Psoas muscle (tissue), 8 donors: ENCODE measurements at places on chromosomes 7 and 10. TPM values are rescaled to one million over a fixed set of nuclear protein-coding genes. Genes with fewer than 3 reads are reported as not detected.
A peak's percentile ranks its signal among the peaks of the same experiment; 100 is the strongest.

GRCh38 chr10:70756700-70757360, 28.3 kb downstream of the TBATA start:
- DNase-seq = peak; percentile 30

COL28A1 gene
- 2.6 TPM for total RNA-seq

- DNase-seq = no peak
Measured at GRCh38 chr7:138700857-138701536, at the start of gene SVOPL. SVOPL (minus strand) TSS chr7:138701362; CDS start chr7:138679045, 22,317 bp downstream.

GRCh38 chr7:65509368-65510186, 135.9 kb downstream of the ZNF92 start:
- DNase-seq = peak; percentile 10

OR9A2 gene
- not detected for total RNA-seq

LRRC4 gene
- total RNA-seq = 3.2 TPM

PON1 gene
- not detected for total RNA-seq

GRCh38 chr7:128155100-128155740, 85.9 kb upstream of the LEP start:
- no peak for DNase-seq

RHEB gene
- total RNA-seq = 98.0 TPM
